Stimulated activated CD4-positive, alpha-beta T cell treated with anti-CD3 and anti-CD28 coated beads, Interleukin-15, amount 100 ng/mL, for 24 hours (primary cell): ENCODE measurements at places on chromosomes 1 and 21.

- DNase-seq: no peak
Observed at GRCh38 chr1:8571200-8571984, 246.0 kb downstream of the RERE start.

DNA sequence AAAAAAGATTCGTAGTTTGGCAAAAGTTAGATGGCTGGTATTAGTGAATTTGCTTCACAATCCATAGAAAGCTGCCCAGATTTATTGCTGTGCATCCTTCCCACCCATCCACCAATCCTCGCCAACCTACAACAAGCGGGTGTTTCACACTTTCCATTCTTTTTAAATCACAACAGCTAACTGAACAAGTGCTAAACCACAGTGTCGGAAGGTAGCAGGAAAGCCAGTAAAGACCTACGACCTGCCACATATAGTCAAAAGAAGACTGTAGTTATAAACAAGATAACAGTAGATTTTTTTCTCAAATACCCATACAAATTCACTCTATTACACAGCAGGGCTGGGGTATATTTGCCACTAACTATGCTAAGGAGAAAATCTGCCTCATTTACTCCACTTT lies 47.0 kb upstream of the AIM2 start:
- no peak for DNase-seq

GRCh38 chr1:81833722-81834121 lies 33.0 kb downstream of the ADGRL2 start:
- no peak for DNase-seq

- no peak for DNase-seq
Observed at GRCh38 chr1:109096120-109096519, 5.6 kb downstream of the TMEM167B start.

DNA sequence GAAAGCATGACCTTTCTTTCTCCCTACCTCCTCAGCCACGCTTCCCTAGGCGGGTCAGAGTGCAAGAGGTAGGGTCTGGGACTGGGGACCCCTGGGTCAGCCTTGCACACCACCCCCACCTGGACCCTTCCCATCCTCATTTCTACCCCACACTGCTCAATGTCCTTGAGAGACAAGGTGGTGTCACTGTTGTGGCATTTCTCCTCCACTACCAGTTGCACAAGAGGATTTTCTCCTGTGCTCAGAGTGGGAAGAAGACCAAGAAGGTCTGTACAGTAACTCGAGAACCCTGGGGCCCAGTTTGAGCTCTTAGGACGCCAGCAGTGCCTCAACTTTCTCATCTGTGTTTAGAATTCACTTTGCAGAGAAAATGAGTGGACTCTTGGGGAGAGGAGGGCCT lies 49.4 kb upstream of the CD34 start:
- no peak for DNase-seq

DNA sequence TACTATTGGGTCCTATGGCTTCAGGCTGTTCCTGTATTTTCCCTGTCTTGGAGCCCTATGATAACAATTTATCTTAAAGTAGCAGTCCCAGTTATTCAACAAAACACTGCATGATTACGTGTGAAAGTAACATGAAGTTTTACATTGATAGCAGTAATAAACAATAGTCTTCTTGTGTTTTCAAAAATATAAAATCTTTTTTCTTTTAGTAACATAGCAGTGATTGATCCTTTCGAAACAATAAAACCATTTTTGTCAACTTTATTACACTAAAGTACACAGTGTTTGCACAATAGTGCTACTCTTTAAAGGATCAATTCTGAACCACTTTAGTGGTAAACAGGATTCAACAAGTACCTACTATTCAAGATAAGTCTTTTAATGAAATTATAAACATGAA lies 90.6 kb downstream of the GPATCH2 start:
- DNase-seq: no peak

DNA sequence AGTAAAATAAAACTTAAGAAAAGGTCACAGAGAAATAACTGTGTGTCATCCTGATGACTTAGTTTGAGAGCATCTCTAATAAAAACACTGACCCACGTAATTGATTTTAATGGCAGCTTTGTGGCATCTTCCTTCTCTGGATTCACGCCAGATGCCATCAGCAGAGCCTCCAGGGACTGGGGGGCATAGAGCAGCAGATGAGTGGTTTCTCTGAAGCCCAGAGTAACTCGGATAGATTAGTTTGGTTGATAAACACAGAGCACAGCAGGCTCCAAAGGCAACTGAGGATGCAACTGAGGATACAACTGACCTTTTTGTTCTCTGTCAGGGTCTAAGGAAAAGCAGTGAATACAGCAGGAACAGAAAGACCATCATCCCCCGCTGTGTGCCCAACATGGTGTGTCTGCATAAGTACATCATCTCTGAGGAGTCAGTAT lies 180.8 kb downstream of the RPS6KC1 start:
- no peak for DNase-seq

GRCh38 chr1:167273027-167273800 lies 52.5 kb downstream of the POU2F1 start:
- DNase-seq: no peak

GRCh38 chr21:34204481-34205439 lies 131.4 kb downstream of the MRPS6 start:
- no peak for DNase-seq

- no peak for DNase-seq
Observed at GRCh38 chr21:41941941-41942340, 11.9 kb downstream of the C2CD2 start.

DNA sequence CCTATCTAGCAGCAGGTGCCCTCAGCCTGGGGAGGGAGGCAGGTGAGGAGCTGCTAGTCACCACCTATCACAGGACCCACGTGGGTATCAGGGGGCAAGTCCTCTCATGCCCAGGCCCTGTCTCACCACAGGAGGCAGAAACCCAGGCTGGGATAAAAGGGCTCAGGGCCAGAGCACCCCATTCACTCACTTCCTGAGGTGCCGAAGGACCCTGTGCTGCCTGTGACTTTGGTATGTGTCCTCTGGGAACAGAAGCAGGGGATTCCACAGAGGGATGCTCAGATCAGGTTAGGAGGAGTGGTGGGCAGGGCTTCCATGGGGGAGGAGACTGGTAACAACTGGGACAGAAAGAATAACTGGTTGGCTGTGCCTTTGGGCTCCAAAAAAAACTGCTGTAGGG lies at the start of gene LCE1E:
Gene LCE1E (plus strand): TSS at position 181 of the 400 bp plus-strand sequence. CDS start 1,043 bp downstream, outside the sequence.
- no peak for DNase-seq

DNA sequence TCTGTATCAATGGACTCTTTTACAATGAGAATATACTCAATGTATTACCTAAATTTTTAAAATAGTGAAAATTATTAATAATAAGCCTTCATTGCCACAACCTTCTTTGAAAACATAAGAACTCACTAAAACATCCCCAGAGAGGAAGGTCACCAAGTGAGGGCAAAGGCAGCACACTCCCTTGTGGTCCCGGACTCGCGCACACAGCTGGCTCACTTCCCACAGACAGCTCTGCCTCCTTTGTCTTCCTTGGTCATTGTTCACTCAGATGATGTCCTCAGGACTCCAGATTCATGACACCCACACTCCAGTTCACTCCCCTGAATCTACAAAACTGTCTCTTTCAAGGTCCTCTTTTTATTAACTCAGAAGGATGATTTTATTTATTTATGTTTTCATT lies 19.2 kb upstream of the UBR4 start:
- no peak for DNase-seq
